NCI-H524 treated with DMSO at 0.1 percent for 48 hours (cell line): ENCODE measurements at places on chromosomes 16 and 17.

DNA sequence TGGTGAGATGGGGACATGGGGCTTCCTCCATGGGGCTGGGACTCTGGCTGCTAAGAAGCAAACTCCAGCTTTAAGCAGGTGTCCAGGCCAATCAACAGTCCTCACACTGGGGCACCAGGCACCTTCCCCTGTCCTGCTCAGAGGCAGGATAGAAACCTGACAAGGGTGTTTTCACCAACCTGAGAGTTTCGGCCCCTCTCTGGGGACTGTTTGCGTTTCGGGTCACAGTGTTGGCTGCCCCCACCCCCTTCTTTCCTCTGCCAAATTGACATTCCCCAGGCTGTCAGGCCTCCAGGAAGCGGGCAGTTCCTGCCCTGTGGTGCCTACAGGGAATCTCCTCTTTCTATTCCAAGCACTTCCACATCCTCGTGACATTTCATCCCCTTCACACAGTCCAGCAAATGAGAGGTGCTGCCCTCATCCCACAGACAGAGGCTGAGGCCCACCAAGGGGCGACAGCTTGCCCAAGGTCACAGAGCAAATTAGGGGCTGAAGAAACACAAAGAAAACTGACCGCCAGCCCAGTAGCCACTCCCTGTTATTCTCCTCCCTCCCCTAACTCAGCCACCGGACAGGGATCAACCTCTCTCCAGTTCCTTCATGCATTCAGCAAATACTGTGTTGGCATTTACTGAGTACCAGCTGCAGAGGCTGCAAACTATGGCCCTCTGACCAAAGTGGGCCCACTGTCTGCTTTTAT is 38.0 kb downstream of the MMP15 start:
- DNase-seq, result no peak

GRCh38 chr17:74190154-74190553 is 13.3 kb upstream of the RPL38 start:
- DNase-seq, result peak; percentile 68

- no peak for DNase-seq
Observed at GRCh38 chr17:67229109-67229955, 15.7 kb downstream of the HELZ start.

GRCh38 chr17:42210046-42210445 is 15.8 kb upstream of the GHDC start:
- DNase-seq, result no peak

DNA sequence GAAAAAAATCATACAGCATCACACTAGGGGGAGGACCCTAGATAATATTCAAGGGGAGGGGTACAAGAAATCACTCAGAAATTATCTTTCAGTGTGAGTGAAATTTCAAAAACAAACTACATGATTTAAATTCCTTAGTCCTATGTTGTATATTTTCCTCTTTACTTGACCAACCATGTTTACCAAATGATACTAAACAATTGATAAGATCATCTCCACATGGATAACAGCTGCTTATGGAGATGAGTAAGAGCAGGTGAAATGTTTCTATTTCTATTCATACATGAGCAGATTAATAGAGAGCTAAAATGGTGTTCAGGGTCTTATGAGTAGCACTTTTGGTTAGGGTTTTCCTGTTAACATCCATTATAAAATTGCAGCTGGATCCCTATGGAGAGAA is 7.3 kb upstream of the VAT1L start:
- DNase-seq, result no peak

DNA sequence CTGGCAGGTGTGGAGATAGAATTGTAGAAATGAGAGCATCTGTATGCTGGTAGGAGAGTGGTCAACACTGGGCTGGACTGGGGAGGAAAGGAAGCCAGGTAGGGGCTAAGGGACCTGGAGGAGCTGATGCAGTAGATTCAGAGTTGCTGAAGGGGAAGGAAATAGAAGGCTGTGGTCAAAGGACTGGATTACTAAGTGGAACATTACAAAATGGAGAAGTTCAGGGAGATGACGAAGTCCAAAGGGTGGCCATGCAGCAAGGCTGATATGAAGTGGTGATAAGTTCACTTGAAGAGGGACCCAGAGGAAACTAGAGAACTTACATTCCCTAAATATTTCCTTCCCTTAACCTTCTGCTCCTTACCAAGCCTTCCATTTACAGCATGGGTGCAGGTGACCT is 8.6 kb upstream of the CCL2 start:
- no peak for DNase-seq

GRCh38 chr16:69880640-69881133 is 70.4 kb upstream of the CLEC18A start:
- no peak for DNase-seq

DNA sequence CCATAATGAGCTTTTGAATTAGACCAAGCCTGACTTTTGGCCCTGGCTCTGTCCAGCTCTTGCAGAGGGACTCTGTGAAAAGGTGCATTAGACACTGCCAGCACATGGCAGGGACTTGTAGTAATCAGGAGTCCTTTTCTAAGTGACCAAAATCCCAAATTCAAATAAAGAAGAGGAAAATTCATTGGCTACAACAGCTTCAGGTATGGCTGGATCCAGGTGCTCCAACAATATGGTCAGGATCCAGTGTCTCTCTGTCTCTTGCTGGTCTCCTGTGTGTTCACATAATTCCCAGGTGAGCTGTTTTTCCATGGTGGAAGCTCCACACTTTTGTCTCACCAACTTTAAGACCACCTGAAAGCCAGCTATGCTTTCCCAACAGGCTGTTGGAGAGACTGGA is 358.8 kb upstream of the TNRC6C start:
- DNase-seq, result no peak

GRCh38 chr16:64711596-64711995 is 410.3 kb downstream of the CDH11 start:
- no peak for DNase-seq

DNA sequence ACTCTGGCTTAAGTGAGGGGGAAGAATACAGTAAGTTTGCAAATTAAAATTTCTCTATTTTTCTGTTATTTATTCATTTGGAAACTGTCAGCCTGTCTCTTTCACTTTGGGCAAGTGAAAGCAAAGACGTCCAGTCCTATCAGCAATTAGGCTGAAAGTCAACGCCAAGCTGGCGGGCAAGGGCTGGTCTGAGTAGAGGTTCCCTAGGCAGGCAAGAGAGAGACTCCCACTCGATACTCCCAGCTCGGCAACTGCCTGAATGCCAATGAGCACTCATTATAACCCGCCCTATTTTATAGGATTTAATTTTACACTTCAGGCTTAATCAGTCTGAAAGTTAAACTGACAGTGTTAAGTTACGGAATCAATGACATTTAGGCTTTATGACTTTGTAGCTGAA is 14.3 kb upstream of the SLC38A8 start:
- DNase-seq, result no peak

- no peak for DNase-seq
Observed at GRCh38 chr17:71850812-71851211, 270.0 kb upstream of the SOX9 start.

DNA sequence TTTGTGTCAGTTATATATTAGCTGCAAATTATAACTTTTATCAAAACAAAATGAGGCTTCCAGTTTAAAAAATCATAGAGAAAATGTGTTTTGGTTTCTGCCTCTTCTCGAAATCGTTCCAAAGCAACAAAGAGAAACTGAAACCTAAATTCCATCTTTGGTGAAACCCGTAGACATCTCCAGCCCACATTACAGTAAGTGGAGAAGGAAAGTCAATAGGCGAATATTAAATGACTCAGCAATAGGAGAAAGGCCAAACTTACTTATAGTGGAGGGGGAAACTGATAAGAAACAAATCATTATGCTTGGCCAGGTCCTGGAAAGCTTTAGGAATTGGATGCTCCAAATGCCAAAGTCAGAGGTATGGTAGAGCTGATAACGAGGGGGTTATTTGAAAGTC is 103.0 kb upstream of the SHISA6 start:
- no peak for DNase-seq

- no peak for DNase-seq
Observed at GRCh38 chr17:17150448-17150800, 55.7 kb downstream of the PLD6 start.

- DNase-seq, result no peak
Observed at GRCh38 chr17:71467719-71468118, 653.1 kb upstream of the SOX9 start.

DNA sequence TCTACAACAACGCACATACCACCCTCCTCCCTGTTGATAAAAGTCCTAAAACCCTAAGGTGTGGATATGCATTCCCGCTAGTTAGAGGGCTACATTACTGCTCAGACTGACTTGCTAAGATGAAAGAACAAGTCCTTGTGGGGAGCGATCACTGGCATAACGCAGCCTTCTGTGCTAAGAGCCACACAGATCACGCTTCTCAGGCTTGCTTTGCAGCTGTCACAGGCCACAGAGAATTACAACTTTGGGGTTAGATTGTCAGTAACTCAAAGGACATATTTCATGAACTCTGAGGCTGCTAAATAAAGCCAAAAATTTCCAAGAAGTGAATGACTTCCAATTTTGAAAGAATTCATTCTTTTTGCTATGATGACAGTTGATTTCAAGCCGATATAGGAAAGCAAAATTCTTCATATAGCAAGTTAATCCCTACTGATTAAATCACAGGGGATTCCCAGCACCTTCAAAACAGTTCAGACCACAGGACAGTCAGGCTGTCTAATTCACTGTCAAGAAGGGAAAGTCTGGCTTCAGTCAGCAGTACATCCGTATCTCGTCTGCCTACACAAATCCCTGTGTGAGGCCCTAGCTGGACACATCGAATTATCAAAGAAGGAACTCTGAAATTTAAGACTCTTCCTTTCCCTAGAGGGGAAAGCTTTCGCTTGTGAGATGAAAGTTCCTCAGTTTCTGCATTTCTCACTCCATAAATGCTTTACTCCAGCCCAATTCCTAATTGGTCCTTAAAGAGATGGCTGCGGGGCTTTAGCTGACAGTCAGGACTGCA is 107.1 kb downstream of the VPS53 start:
- DNase-seq, result no peak

DNA sequence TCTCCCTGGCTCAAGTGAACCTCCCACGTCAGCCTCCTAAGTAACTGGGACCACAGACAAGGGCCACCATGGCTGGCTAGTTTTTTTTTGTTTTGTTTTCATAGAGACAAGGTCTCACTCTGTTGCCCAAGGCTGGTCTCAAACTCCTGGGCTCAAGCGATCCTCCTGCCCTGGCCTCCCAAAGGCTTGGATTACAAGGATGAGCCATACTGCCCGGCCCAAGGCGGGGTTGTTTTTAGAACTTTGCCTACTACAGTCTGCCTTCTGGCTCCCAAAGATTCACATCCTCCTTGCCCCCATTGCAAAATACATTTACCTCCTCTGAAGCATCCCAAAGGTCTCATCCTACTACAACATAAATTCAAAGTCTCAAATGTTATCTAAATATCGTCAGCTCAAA is 49.5 kb upstream of the PHOSPHO1 start:
- DNase-seq, result no peak

GRCh38 chr16:89409161-89409711 is 81.1 kb downstream of the ANKRD11 start:
- DNase-seq, result no peak

DNA sequence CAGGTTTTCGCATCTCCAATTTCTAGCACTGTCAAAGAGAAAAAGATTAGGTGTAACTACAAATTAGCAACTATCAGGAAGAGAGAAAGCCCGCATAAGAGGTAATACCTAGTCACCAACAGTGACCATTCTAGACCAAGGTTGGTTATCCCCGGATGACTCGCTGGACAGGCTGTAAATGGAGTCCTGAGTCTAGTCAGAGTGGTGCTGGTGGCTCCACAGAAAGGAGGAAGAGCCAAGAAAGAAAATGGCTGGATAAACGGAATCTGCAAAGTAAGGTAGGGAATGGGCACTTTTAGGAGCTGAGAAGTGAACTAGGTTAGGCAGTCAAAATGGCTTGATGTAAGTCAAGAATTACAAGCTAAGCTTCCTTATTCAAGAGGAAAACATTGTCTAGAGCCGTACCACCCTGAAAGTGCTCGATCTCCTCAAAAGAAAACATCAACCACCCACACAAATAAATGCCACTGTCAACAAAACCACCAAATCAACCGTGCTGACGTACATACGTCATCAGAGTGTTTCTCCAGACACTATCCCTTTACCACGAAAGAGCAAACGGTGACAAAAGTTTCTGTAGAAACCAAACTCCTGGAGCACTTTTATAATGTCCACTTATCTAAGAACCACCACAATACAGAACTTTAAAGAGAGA is 2.2 kb downstream of the GSPT1 start:
- no peak for DNase-seq

DNA sequence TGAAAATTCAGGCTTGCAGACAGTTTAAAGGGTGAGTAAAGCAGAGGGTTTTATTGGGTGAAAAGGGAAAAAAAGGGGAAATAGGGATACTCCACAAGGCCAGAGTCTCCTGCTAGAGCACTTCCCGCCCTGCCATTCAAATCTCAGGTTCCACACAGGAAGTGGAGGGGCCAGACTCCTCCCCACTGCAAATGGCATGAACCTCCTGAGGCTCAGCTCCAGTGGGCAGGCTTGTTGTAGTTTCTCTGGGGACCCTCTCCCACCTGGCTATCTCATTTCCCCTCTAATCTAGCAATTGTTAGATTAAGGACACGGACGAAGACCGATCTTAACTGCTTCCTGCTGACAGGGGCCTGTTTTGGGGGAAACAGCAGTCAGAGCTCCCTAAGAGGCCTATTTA is 43.4 kb downstream of the TAOK1 start:
- no peak for DNase-seq

- no peak for DNase-seq
Observed at GRCh38 chr16:89633064-89633631, 19.7 kb downstream of the DPEP1 start.

GRCh38 chr17:81852237-81852636 is 8.1 kb downstream of the P4HB start:
- no peak for DNase-seq

GRCh38 chr17:526425-526824 is 173.8 kb upstream of the RPH3AL start:
- no peak for DNase-seq

DNA sequence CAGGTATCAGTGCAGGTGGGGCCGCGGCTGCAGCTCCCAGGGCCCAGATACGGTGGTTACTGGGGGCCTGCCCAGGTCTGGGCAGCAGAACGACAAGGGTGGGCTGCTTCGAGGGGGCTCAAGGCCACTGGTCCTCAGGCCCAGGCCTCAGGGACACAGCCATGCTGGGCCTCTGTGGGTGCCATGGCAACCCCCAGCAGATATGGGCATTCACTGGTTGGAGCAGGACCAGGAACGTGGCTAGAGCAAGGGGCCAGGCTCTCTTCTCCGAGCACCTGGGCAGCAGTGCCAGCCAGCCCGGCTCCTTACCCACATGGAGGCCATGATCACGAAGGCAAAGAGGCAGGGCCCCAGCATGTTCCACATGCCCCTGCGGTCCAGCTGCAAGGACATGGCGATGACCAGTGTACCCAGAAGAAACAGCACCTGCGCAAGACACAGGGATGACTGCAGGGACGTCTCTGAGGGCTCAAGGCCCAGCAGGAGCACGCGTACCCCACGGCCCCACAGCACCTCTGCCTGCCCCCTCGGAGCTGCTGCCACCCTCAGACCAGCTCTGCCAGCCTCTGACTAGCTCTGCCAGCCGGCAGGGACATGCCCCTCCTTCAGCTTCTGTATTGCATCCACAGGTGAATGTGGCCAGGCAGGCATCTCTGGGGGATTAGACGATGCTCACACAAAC is 2.1 kb upstream of the MRPL28 start:
- DNase-seq, result no peak

DNA sequence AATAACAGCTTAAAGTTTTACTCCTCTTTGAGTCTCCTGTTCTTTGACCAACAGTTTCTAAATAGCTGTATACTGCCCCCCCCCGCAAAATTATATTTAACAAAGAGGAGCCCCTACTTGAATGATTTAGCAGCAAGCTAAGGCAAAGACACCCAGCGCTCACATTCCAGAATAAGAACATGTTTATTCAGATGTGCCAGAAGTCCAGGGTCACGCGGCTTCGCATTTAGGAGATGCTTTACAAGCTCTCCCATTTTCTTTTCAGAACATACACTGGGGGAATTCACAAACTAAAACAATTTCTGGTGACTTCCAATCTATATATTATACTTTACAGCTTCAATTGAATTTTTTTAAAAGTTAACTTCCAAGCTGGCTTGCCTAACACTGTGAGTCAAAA is 5.3 kb downstream of the PLD6 start:
- no peak for DNase-seq
